ENCODE measurements at places on chromosomes 5 and 9. TPM values are rescaled to one million over a fixed set of nuclear protein-coding genes. Genes with fewer than 3 reads are reported as not detected.

The SPATA9 gene
- 2.0 TPM for polyA plus RNA-seq

DNA sequence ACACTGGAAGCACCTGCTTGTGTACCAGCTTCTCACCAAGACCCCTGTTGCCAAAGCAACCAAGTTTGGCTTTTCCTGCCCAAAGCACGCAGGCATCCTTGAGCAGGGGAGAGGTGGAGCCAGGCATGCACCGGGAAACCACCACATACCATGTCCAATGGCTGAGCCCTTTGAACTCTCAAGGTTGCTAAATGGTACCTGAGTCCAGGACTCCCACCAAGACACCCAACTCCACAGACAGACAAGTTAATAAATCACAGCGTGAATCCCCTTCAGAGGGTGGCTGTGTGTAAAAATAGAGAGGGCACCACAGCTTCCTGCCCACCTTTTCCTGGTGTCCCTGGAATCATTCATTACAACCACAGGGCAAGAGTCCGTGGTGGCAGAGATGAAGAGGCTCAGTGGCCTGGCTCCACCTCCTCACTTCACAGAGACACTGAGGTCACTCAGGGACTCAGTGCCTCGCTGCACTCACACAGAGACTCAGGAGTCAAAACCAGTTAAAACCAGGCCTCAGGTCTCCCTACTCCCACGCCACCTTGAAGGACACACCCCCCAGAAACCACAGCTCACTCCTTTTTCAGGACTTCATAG is 143.7 kb downstream of the C5orf15 start:
- no peak for DNase-seq

GRCh38 chr5:68628082-68628814 is 412.7 kb downstream of the PIK3R1 start:
- no peak for DNase-seq

- DNase-seq, result peak; percentile 24
These were observed 8.7 kb upstream of the SLC2A8 start for GRCh38 chr9:127388037-127388855.

DNA sequence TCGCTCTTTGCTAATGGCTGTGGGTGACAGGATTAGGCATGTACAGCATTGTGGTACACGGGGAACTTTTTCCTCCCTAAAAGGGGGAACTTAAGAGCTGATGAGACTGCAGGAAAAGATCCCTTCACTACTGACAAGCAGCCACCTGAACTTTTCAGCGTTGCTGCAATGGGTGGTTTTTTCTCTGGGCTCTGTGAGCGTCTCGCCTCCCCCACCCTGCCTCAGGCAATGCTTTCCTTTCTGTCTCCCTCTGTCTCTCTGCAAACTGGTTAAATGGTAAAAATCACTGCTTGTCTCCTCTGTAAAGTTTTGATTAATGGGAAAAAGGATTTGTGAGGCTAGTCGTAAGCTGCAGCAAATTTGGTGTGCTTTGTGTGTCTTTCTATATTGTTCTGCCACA is 20.3 kb downstream of the HSD17B3 start:
- DNase-seq, result no peak
